ENCODE measurements at places on chromosomes 7 and 10.
A peak's percentile ranks its signal among the peaks of the same experiment; 100 is the strongest.

GRCh38 chr10:18179891-18180290 lies 39.7 kb downstream of the CACNB2 start:
- peak; percentile 4 for DNase-seq

- DNase-seq: no peak
These were observed 16.9 kb upstream of the ZNF777 start for GRCh38 chr7:149477494-149478443.

GRCh38 chr10:33301097-33301789 lies 33.2 kb downstream of the NRP1 start:
- DNase-seq: no peak

DNA sequence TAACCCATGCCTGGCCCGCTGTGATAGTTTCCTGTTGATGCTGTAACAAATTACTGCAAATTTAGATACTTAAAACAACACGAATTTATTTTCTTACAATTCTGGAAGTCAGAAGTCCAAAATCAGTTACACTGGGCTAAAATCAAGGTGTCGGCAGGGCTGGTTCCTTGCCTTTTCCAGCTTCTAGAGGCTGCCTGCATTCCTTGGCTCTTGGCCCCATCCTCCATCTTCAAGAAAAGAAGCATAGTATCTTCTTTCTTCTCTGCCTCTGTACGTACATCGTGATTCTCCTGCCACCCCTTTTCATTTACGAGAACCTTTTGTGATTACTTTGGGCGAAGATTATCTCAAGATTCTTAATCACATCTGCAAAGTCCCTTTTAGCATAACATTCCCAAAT lies 1.6 kb upstream of the TIAL1 start:
- no peak for DNase-seq

DNA sequence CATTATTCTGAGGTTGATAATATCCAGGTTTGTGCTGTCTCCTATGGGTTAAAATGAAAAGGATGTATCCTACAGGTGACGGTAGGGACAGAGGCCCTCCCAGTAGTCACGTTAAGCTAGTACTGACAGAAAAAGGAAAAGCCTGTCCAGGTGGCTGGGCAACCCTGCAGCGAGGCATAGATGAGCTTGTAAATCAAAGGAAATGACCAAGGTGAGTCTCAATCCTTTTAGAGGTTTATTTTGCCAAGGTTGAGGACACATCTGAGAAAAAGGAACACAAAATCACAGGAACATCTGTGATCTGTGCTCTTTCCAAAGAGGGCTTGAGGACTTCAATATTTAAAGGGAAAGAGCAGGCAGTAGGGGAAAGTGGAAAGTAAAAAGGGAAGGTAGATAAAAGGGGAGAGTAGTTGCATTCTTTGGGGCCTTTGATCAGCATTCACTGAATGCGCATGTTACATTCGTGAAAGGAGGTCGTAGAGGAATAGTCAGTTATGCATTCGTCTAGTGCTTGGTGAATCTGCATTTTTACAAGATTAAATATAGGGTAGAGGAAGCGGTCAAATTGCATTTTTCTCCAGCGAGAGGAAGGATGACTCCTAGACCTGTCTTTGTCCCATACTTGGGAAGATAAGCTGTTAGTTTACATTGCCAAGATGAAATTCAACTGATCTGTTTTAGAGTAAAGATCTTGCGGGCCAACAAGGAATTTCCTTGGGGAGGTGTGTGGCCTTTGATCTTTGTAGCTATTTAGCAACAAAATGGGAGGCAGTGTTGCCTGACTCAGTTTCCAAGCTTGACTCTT lies 884 bp upstream of the GSTO1 start:
- no peak for DNase-seq

DNA sequence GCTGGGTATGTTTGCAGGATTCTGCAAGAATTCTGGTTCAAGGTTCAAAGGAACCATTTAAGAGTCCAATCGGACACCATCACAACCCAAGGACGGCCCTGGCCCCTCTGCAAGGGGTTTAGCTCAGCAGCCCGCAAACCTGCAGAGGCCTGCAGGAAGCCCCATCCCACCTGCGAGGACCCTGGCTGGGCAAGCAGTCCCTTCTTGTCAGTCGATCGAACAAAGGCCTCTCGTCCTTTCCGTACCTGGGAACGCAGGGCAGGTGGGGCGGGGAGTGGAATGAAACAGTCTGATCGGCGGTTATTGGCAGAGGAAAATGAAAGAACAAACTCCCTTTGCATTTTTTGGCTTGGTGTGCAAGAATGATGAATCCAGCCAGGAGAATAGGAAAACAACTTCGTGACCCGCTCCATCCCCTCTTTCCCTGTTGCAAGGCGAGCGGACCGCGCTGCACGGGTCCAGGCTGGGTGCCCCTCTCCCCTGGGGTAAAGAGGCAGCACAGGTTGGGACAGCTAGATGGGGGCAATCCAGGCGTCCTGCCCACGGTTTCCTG lies 73.7 kb downstream of the INSIG1 start:
- DNase-seq: no peak

- DNase-seq: peak; percentile 7
These were observed 12.9 kb downstream of the OIT3 start for GRCh38 chr10:72906446-72906845.

DNA sequence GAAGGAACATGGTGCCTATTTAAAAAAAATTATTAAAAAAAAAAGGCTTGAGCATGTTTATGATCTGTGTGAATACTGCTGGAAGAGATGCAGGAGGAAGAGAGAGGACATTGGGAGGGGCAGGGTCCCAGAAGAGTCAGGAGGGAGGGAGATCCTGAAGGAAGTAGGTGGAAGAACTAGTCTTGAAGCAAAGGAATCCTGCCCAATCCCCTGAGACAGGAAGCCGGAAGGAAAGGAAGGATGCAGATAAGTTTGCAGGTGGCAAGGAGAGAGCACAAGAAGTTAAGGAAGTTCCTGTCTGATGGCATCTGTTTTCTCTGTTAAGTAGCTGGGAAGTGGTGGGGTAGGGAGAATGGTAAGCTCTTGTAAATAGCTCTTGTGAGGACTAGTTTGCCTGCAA lies 318.5 kb downstream of the DOCK4 start:
- no peak for DNase-seq

DNA sequence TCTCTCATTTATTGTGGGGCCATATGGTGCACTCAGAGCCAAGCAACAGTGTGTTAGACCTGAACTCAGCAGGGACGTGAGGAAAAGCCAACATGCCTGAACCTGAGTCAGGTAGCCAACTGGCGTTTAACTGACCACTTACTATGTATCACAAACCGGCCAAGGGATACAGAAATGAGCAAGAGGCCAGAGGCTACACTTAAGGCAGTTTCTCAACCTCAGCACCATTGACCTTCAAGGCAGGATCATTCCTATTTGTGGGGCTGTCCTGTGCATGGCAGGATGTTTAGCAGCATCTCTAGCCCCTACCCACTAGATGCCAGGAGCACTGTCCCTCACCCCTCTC lies 103.5 kb upstream of the NANOS1 start:
- DNase-seq: no peak

DNA sequence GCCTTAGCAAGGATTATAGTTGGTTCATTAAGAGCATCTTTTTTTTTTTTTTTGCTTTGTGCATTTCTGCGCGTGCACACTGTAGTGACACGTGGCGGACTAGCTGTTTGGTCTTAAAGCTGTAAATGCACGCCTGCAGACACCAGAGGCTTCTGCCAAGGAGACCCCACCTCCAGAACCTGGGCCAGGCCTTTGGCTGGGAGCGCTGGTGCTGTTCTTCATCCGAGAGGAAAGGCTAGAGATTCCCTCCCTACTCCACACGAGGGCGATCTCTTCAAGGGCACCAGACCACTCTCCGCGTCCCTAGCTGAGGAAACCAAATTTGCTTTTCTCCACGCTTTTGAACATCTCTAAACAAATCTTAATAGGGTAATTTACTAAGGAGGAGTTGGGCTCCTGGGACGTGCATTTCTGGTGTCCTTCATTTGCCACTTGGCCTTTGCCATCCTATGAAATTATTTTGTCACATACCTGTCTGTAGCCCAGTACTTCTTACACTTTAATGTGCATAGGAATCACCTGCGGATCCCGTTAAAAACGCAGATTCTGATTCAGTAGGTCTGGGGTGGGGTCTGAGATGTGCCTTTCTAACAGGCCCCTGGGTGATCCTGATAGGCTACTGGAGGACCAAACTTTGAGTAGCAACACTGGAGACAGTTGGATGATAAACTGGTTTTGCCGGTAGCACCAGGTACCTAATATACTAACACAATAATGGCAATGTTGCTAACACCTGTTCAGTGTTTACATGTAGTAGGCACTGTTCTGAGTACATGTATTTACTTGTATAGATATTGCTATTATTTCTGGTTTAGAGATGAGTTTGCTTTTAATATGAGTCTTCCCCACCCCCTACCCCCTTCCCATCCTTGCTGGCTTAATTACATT lies 1.3 kb upstream of the SLC26A5 start:
- DNase-seq: peak; percentile 84

- DNase-seq: no peak
These were observed 31.6 kb downstream of the VIPR2 start for GRCh38 chr7:159113056-159113455.

Data from Daoy (cell line).